ENCODE measurements at places on chromosomes 1 and 21. TPM values are rescaled to one million over a fixed set of nuclear protein-coding genes. Genes with fewer than 3 reads are reported as not detected.

DNA sequence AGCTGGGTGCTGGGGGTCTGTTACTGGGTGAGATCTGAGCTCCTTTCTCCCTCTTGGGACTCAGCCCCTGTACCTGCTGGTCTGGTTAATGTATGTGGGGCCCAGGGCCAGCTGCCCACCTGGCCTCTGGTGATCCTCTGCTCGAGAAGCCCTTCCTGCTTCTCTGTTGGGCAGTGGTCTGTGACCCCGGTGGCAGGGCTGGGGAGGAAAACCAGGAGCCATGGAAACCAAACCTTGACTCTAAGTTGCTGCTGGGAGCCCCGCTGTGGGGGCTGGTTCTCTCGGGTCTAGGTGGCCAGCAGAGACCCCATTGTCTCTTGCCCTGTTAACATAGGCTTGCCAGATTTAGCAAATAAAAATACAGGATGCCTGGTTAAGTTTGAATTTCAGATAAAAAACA, 1.3 kb downstream of the PADI1 start:
- H3K4me3 ChIP-seq = no peak overlapping the region
- peaks cover 2% of the 10 kb centered on the region for H3K27me3 ChIP-seq
- H3K36me3 ChIP-seq = no peaks in the 10 kb centered on the region
- peaks cover 14% of the 10 kb centered on the region for H3K4me1 ChIP-seq

DNA sequence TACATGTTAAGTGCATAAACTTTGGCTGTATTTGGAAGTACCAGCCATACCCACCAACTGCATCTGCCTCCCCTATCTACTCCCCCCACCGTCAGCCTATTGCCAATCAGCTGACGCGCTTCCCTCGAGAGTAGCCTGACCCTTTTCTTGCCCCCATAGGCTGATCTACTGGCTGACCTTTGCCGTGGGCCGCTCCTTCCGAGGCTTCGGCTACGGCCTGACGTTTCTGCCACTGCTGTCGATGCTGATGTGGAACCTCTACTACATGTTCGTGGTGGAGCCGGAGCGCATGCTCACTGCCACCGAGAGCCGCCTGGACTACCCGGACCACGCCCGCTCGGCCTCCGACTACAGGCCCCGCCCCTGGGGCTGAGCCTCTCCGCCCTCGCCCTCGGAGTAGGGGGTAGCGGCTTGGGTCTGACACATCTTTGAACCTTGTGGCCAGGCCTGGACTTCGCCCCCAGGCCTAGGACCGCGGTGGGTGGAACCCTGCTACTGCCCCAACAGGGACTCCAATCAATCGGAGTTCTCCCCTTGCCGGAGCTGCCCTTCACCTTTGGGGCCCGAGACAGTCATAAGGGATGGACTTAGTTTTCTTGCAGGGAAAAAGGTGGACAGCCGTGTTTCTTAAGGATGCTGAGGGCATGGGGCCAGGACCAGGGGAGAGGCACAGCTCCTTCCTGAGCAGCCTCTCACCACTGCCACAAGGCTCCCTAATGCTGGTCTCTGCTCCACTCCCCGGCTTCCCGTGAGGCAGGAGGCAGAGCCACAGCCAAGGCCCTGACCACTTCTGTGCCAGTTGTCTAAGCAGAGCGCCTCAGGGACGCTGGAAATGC, 4.0 kb downstream of the GLMP start:
- peaks cover 7% of the 10 kb centered on the region for H3K4me1 ChIP-seq
- H3K27ac ChIP-seq = peak overlapping the region; percentile 97
- H3K36me3 ChIP-seq = no peaks in the 10 kb centered on the region
- peak; percentile 94 for DNase-seq
- peak overlapping the region; percentile 90 for H3K4me3 ChIP-seq

NPHS2 gene
- not detected for total RNA-seq

DNA sequence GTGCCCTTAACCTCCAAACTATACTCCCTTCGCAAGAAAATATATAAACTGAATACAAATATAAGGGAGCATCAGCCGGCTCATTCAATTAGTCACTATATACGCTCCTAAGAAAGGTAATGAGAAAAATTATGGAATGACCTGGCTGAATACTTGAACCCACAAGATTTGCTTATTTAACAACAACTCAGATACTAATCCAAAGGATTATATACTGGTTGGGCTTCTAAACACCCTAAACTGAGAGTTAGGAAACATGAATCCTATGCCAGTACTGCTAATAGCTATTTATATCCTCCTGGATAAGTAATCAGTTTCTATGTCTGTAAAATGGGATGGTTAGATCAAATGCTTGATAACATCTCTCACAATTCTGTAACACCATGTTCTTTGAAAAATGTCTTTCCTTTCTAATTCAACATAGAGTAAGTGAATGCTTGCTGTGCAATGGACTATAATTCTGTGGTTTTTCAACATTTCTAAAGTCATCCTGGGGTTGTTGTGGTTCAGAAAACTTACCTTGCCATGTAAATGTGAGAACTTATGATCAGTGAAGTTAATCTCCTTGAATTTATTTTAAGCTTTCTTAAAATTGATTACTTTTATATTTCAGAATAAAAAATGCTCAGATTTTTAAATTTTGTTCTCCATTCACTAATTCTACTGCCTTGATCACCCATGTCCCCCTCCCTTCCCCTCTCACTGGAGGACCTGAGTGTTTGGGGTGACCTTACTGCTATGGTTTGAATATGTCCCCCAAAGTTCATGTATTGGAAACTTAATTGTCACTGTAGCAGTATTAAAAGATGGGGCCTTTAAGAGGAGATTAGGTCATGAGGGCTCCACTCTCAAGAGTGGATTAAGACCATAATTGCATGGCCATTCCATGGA, 14.5 kb downstream of the DUSP10 start:
- no peak for DNase-seq
- no peaks in the 10 kb centered on the region for H3K27me3 ChIP-seq
- peaks cover 24% of the 10 kb centered on the region for H3K36me3 ChIP-seq
- H3K27ac ChIP-seq = no peak overlapping the region
- peaks cover 7% of the 10 kb centered on the region for H3K4me1 ChIP-seq

UBQLN4 gene
- total RNA-seq = 36.3 TPM

GRCh38 chr1:174190691-174191199, 31.4 kb downstream of the RABGAP1L start:
- H3K4me3 ChIP-seq = no peak overlapping the region
- H3K4me1 ChIP-seq = no peaks in the 10 kb centered on the region

DNA sequence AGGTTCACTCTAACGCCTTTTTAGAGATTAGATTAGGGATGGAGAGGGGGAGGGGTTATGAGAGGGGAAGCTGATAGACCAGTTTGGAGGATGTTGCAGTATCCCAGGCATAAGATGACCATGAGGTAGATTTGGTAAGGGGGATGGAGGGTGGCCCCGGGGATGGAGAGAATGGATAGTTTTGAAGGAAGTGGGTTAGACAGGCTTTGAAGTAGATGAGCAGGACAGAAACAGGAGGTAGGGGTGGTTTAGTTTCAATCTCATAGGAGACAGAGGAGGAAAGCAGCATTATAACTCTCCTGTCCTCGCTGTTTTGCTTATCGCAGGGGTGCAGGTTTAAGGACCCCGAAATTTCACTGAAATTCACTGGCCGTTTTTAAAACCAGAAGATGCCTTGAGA, 11.8 kb downstream of the UBIAD1 start:
- peaks cover 31% of the 10 kb centered on the region for H3K36me3 ChIP-seq
- no peak for DNase-seq
- H3K4me3 ChIP-seq = no peak overlapping the region
- peaks cover 60% of the 10 kb centered on the region for H3K4me1 ChIP-seq
- no peaks in the 10 kb centered on the region for H3K27me3 ChIP-seq
- H3K27ac ChIP-seq = peak overlapping the region; percentile 99

DNA sequence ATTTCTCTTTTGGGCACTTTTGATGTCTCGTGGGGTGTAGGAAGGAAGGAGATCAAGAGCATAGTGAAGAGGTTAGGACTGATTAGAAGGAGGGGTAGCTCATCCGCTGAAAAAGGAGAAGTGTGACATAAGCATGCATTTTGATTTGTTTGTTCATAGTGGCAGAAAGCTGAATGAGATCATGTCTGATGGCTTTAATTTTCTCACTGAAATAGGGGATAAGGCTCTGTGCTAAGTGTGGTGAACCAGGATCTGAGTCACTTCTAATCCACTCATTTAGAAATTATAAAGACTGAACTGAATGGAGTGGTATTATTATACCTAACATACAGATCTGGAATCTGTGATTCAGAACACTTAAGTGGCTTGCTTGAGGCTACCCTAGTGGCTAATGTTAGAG, 344.5 kb downstream of the PDE4B start:
- no peaks in the 10 kb centered on the region for H3K4me1 ChIP-seq
- H3K27me3 ChIP-seq = no peaks in the 10 kb centered on the region
- DNase-seq = no peak
- no peak overlapping the region for H3K4me3 ChIP-seq
- no peak overlapping the region for H3K27ac ChIP-seq

- H3K27me3 ChIP-seq = no peaks in the 10 kb centered on the region
- H3K27ac ChIP-seq = no peak overlapping the region
- no peak overlapping the region for H3K4me3 ChIP-seq
- H3K4me1 ChIP-seq = peaks cover 15% of the 10 kb centered on the region
- no peak for DNase-seq
Measured at GRCh38 chr1:203045821-203046594, 19.7 kb downstream of the PPFIA4 start.

GRCh38 chr1:1956586-1957532, 37.8 kb upstream of the TMEM52 start:
- no peak overlapping the region for H3K4me3 ChIP-seq
- no peaks in the 10 kb centered on the region for H3K27me3 ChIP-seq

PCBP3 gene
- total RNA-seq = 8.5 TPM

RPS6KA1 gene
- 57.7 TPM for total RNA-seq

- peaks cover 19% of the 10 kb centered on the region for H3K4me1 ChIP-seq
- no peaks in the 10 kb centered on the region for H3K27me3 ChIP-seq
- H3K27ac ChIP-seq = 0 out of 2 replicates have a peak overlapping the region, but pooled peaks have one; percentile 55
- DNase-seq = no peak
Measured at GRCh38 chr1:10724052-10724494, 72.4 kb downstream of the CASZ1 start.

GRCh38 chr1:225509770-225510169, 81.9 kb upstream of the LBR start:
- H3K4me1 ChIP-seq = peaks cover 33% of the 10 kb centered on the region
- no peak for DNase-seq
- H3K36me3 ChIP-seq = peaks cover 39% of the 10 kb centered on the region
- no peaks in the 10 kb centered on the region for H3K27me3 ChIP-seq

- no peaks in the 10 kb centered on the region for H3K27me3 ChIP-seq
- H3K4me1 ChIP-seq = peaks cover 8% of the 10 kb centered on the region
- H3K27ac ChIP-seq = no peak overlapping the region
- H3K4me3 ChIP-seq = no peak overlapping the region
- no peaks in the 10 kb centered on the region for H3K36me3 ChIP-seq
- no peak for DNase-seq
Measured at GRCh38 chr1:58447886-58448285, 98.6 kb downstream of the OMA1 start.

DNA sequence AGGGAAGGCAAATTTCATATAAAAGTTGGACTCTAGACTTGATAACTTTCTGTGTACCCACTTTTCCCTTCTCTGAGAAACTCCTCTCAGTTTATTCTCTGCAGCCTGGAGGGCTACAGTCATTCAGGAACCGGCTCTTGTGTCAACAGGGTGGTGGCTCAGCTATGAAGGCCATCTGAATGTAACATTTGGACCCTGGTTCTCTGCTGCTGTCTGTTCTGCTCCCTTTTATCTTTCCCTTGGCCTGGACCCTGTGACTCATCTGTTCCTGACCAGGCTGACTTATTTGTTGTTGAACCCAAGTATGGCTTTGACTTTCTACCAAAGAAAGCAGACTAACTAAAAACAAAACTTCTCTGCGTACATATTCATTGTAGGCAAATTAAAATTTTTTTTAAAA, 75.4 kb downstream of the CENPF start:
- H3K27ac ChIP-seq = no peak overlapping the region
- H3K36me3 ChIP-seq = peaks cover 14% of the 10 kb centered on the region
- DNase-seq = no peak
- no peak overlapping the region for H3K4me3 ChIP-seq
- no peaks in the 10 kb centered on the region for H3K27me3 ChIP-seq
- H3K4me1 ChIP-seq = peaks cover under 1% of the 10 kb centered on the region

DNA sequence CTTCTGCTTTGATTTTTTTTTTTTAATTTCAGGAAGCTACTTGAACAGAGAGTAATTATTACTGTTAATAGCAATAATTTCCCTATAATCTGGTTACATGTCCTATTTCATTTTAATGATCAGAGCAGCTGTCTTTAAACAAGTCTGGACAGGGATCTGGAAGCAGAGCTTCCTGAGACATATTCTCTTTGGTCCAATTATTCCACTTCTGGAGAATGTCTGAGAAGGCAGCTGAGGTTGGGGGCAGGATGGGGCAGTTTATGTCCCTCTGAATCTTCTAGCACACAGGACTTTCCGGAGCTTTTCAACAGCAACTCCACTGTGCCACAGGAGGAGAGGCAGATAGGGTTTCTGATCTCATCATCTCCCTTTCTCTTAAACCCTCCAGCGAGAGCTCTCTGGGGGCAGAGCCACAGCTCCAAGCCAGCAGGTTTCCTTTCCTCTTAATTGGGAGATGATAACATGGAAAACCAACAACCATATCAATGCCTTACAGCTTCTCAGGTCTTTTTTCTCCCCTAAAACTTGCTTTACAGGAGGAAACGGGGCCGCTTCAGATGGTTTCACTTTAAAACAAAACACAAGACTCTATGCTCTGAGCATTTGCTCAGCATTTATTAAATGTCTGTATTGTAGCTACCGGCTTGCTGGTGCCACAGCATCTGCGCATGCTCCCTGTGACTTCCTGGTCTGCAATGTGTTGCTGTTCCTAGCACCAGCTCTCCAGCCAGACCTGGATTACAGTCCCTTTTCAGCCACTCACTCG, 425.7 kb upstream of the USP24 start:
- no peaks in the 10 kb centered on the region for H3K4me1 ChIP-seq
- no peaks in the 10 kb centered on the region for H3K27me3 ChIP-seq

DNA sequence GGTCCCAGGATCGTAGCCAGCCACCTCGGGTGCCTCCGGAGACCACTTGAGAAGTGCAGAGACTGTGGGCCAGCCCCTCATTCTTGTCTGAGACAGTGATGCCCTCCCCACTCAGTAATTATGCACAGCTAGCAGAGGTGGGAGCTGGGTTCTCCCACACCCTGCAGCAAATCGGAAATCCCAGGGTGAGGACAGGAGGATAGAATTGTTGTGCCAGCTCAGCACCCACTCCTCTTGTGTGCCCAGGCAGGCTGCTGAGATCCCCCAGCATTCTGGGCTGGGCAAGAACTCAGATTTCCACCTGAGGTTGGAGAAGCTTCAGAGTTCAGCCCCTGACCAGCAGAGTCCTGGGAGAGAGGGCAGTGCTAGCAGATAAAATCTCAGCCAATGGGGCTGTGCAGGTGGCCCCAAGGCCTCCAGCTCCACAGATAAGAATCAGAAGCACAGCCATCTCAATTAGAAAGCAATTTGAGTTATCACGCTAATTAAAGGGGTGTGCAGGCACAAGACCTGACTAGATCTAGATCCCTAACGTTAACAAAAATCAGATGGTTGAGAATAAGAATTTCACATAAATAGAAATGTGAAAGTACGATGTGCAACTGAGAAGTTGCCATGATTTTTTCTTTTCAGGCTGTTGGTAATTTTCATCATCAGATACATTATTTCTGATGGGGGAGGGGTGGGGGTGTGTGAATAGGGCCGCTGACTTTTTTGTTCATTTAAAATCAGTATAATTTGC, 45.5 kb upstream of the IRF2BP2 start:
- peaks cover 35% of the 10 kb centered on the region for H3K4me1 ChIP-seq
- no peaks in the 10 kb centered on the region for H3K36me3 ChIP-seq
- H3K27ac ChIP-seq = no peak overlapping the region
- H3K27me3 ChIP-seq = no peaks in the 10 kb centered on the region
- no peak overlapping the region for H3K4me3 ChIP-seq

KDF1 gene
- total RNA-seq = 19.8 TPM

GRCh38 chr1:101408212-101409042, 171.6 kb downstream of the S1PR1 start:
- peaks cover 9% of the 10 kb centered on the region for H3K4me1 ChIP-seq
- no peak overlapping the region for H3K4me3 ChIP-seq
- no peak overlapping the region for H3K27ac ChIP-seq
- no peaks in the 10 kb centered on the region for H3K36me3 ChIP-seq
- DNase-seq = no peak
- H3K27me3 ChIP-seq = no peaks in the 10 kb centered on the region

Data from WTC11 (cell line).